Stimulated activated CD8-positive, alpha-beta memory T cell treated with anti-CD3 and anti-CD28 coated beads, Interleukin-2, amount 100 ng/mL, for 1 hour (primary cell): ENCODE measurements at places on chromosomes 13 and 19.
A peak's percentile ranks its signal among the peaks of the same experiment; 100 is the strongest.

- no peak for DNase-seq
Observed at GRCh38 chr13:53126841-53127245, 98.2 kb downstream of the OLFM4 start.

- DNase-seq = no peak
Observed at GRCh38 chr19:38557205-38557799, 60.5 kb downstream of the MAP4K1 start.

DNA sequence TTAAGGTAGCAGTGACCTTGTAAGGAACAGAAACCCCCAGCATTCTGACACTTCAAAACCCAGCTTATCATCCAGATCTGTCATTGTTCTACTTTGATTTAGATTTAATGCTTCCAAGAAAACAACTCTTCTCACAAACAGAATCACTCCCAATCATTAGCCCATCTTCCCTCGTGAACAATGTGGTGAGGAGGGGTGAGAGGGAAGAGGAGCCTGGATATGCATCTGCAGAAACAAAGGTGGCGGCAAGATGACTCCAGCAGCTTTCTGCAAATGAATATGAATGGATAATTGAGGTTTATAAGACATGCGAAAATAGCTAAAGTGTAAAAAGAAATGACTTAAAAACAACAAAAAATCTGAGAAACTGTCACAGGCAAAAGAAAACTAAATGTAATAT is 859.9 kb upstream of the SLC10A2 start:
- no peak for DNase-seq

DNA sequence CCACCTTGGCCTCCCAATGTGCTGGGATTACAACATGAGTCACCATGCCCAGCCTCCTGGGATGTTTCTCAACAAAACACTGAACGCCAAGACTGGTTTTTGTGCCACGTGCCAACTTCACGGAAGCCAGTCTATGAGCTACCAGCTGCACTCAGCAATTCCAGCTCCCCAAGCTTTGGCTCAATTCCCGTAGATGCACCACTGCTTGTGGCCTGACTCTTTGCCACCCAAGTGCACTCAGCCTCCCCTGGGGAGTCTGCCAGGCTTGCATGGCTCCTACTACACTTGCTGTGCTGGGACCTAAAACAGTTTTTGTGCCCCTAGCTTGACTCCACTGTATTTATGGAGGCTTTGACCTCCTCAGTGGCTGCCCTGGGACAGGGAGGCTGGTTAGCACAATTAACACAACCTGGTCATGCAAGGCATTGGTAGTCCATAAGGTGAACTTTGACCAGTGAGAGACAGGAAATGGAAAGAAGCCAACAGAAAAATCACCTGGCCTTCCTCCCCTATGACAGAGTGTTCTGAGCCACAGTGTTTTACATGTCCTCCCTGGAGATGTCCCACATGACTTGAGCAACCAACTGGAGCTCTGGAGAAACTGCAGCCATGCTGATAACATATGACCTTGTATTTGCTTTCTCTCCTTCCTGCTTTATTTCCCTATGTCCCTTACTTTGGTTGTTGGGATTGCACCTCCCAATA is 1173.1 kb downstream of the UQCRFS1 start:
- no peak for DNase-seq

DNA sequence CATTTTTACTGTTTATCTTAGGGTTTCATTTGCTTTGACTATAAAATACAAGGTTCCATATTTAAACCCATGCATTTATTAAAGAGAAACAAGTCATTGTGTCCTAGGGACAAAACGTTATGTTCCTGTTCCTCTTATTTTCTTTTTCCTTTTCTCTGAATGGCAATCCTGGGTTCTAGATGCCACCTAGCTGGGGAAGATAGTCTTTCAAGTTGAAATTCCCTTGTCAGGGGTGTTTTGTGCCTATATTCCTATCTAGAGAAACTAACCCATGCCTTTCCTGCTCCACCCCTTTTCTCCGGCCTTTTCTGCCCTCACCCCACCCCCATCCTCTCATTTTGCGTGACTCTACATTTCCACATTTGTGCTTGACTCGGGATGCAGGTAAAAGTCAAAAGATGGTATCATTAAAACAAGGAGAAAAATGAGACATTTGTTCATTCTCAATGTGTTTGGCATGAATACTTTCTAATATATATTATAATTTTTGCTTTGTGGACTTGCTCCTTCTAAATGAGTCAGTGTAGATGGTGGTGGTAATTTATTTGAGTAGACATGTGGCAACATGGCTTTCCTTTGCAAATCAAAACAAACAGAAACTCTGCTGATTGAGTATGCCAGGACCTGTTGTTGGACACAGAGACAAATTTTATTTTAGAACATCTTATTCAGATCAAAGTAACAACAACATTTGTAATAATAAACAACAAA is 26.8 kb upstream of the STARD13 start:
- DNase-seq = no peak

DNA sequence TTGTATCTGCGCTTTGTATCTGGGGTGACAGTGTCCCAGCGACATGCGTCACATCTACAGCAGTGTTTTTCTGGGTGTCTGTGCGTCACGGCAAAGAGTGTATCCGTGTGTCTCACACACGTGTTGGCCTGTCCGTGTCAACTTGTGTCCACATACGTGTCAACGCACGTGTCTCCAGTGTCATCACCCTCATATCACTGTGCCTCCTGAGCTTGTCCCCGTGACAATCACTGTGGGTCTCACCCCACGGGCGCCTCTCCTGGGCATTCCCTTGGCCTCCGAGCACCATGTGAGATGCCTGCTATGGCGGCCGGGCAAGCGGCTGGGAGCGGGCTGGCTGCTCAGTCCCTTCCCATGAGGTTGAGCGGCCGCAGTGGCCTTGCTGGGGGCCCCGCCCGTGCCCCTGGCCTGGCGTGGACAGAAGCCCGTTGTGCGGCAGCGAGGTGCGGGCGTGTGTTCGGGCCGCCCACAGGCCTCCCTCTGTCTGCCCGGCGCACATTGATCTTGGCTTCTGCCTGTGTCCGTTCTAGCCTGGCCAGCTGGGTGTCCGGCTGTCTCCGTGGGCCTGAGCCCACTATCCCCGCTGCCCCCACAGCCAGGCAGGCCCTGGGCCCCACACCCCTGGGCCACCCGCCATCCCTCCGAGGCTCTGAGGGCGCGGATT is 6.4 kb downstream of the NFIX start:
- no peak for DNase-seq

DNA sequence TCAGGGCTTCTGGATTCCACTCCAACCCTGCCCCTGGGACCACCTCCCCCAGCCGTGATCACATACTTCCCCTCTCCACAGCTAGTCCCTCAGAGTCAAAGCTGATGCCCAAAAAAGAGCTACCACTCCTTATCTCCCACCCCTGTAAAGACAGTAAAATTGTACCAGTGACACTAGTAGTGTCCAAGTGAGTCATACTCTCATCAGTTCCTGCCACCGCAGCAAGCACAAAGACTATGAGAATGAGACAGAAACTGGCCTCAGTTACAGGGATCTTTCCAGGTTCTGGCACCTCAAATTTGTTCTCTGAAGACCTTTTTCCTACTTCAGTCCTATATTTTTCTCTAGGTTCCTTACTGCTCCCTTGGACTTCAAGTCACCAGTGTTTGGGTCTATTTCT is 144.2 kb downstream of the SPRY2 start:
- DNase-seq = no peak

DNA sequence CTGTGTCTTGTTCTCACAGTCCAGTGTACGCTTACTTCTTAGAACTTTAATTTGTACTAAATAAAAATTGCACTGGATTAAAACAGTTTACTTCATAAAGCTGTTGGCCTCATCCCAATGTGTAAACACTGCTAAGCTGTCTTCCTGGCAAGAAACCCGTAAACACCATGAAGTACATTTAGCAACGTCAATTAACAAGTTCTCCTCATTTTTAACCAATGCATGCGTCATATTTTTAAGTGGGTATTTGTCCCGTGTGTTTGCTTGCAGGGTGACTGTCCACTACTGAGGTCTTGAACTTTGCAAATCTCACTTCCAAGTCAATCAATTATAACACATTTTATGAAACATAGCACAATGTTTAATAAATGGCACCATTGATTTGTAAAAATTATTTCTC is 28.2 kb downstream of the LAIR2 start:
- DNase-seq = no peak

DNA sequence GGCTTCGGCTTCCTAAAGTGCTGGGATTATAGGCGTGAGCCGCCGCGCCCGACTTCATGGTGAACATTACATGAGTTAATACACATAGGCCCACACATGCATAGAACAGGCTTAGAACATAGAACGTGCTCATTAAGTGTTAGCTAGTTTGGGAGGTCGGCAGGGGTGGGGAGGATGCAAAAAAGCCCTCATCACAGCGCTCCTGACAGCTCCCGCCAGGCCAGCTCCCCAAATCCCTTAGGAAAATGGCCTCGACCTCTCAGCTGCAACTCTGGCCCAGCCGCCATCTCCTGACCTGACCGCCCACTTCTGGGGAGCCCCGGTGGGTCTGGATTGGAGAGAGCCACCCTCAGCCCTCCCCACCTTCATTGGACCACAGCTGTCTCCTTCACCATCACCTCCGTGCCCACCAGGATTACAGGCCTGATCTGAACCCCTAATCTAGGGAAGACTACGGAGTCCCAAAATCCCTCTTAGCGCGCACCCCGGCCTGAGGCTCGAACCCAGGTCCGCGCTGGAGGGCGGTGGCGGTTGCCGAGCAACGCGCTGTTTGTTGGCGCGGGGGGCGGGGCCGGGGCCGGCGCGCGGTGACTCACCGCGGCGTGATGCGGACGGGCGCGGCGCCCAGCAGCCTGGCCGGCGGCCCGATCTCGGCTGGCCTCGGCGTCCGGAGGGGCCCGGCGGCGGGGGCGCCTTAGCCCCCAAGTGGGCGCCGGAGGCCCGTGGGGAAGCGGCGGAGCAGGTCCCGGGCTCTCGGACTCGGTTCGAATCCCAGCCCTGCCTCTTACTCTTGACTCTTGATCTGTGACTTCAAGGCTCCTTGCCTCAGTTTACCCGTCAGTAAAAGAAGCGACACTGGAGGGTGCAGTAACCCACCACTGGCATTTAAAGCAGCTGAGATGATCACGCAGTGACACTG is 26.7 kb upstream of the NANOS3 start:
- no peak for DNase-seq

- no peak for DNase-seq
Observed at GRCh38 chr13:95204231-95204765, 97.0 kb downstream of the ABCC4 start.

GRCh38 chr13:45119991-45120864 is at the start of gene GTF2F2:
Gene GTF2F2, plus strand, starts transcription at chr13:45120510. Its CDS starts 146 bp downstream, at chr13:45120656.
- DNase-seq = peak; percentile 82

DNA sequence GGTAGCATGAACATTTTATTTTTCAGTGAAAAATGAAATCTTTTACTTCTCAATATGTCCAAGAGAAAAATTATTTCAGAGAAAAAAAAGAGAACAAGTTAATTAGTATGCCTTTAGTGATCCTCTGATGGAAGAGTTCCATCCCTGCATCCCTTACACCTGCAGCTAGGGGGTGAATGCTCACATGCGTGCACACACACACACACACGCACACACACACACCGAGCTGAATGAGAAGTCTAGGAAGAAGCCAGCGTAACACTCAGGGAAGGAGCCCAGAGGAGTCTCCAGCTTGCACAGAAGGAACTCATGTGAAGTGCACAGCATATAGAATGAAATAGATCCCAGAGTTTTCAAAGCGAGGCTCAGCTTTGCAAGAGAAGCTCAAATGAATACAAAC is 510.5 kb downstream of the IRS2 start:
- DNase-seq = no peak

- DNase-seq = no peak
Observed at GRCh38 chr19:51124729-51125128, at the start of gene SIGLEC9. Gene SIGLEC9, plus strand, starts transcription at chr19:51124906. Its CDS starts 69 bp downstream, at chr19:51124975.

DNA sequence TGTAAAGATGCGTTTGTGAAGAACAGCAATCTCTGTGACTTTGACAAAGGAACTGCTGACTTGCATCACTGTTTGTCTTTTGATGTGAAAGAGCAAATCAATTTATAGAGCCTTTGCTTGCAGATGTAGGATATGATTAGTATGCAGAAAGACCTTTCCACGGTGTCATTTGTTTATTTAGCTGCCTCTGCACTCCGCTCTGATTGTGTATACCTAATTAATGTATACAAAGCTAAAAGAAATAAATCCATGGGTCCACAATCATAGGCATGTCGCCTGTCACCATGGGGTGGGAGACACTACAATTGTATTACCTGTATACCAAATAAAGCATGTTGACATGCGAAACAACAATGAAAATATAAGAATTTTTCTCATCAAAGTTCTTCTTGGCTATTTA is 410.7 kb downstream of the MZT1 start:
- DNase-seq = no peak

DNA sequence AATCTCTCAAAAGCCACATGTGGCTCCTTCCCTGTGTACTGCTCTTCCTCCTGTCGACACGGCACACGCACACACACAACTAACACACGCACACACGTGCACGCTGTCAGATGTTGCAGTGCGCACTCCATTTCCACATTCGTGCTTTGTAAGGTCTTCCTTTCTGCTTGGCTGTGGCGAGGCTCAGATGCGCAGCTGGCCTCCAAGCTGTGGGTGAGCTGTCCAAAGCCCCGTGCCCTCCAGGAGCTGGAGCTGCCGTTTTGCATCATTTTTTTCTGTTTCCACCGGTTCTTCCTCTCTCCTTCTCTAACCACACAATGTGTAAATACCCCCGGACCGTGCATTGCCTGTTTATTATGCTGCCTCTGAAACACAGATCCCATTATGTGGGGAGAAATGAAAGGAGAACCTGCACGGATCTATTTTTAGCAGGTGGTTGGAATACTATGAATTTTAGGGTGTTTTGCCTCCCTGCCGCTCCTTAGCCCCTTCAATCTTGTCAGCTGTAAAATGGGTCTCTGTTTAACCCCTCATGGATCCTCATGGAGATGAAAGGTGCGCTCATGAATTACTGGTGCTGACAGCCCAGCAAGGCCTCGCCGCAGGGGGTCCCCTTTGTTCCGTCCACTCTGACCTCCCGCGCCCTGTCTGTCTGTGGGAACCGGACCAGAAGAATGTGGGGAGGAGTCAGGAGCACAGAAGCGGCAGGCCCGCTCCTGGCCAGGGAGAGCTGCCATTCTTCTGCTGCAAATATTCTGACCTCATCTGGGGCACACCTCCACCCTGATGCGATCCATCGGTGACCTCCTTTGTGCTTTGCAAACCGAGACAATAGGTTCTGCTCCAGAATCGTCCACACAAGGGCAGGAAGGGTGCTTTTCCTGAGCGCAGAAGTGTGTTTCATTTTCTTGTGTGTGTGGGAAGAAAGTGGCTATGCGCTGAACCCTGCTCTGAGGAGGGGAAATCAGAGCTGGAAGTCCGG is 137.7 kb downstream of the SOX1 start:
- no peak for DNase-seq

DNA sequence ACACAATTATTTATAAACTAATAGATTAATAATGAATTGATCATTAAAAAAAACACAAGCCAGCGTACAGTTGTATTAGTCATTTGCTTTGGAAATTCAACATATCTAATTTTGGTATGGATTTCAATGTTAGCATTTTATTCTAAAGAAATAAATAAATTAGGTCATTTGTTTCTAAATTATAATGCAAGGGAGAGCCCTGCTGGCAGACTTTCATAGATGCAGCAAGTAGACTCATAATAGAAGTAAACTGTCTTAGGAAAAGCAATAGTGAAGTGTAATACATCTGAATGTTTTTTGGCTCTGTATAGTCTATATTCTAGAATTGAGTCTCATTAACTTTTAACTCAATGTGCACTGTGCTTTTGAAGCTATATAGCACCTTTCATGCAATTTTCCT is 982.4 kb upstream of the MIR17HG start:
- DNase-seq = no peak
